Trophoblast cell (in vitro differentiated cells and primary cell): ENCODE measurements at places on chromosomes 6 and 20.

GRCh38 chr20:2320813-2321658, 25.2 kb downstream of the TGM3 start:
- H3K27me3 ChIP-seq = no peaks in the 10 kb centered on the region
- no peaks in the 10 kb centered on the region for H3K36me3 ChIP-seq
- no peak overlapping the region for H3K4me3 ChIP-seq
- H3K27ac ChIP-seq = no peak overlapping the region
- H3K4me1 ChIP-seq = no peaks in the 10 kb centered on the region

DNA sequence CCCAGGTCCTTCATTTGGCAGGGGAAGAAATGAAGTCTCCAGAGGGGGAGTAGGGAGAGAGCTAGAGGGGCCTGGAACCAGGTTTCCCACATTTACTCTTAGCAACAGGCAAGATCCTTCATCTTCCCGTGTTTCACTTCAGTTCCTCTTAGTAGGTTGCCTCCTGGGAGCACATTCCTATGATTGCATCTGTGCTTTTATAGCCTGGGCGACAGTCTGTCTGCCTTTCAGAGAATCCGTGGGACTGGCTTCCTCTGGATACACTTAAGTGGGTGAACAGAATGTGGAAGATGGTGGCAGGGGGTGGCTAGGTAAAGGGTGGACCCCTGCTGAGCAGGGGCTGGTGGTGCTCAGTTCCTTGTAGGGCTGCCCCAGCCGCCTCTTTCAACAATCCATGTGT, 33.4 kb downstream of the STK35 start:
- H3K27me3 ChIP-seq = no peaks in the 10 kb centered on the region
- H3K4me1 ChIP-seq = peaks cover 40% of the 10 kb centered on the region
- peak overlapping the region; percentile 88 for H3K27ac ChIP-seq
- H3K4me3 ChIP-seq = no peak overlapping the region
- H3K36me3 ChIP-seq = no peaks in the 10 kb centered on the region

GRCh38 chr6:143396497-143397226, 53.8 kb downstream of the ADAT2 start:
- no peak overlapping the region for H3K27ac ChIP-seq
- no peaks in the 10 kb centered on the region for H3K27me3 ChIP-seq
- H3K4me3 ChIP-seq = no peak overlapping the region
- peaks cover 16% of the 10 kb centered on the region for H3K4me1 ChIP-seq
- no peaks in the 10 kb centered on the region for H3K36me3 ChIP-seq
- DNase-seq = peak; percentile 51

GRCh38 chr6:57198926-57199636, 23.0 kb downstream of the RAB23 start:
- peaks cover 2% of the 10 kb centered on the region for H3K36me3 ChIP-seq
- H3K4me3 ChIP-seq = no peak overlapping the region
- H3K27ac ChIP-seq = no peak overlapping the region
- no peaks in the 10 kb centered on the region for H3K27me3 ChIP-seq

GRCh38 chr6:151431337-151431736, 20.6 kb downstream of the RMND1 start:
- H3K27me3 ChIP-seq = no peaks in the 10 kb centered on the region
- H3K4me3 ChIP-seq = no peak overlapping the region
- peaks cover 2% of the 10 kb centered on the region for H3K4me1 ChIP-seq
- no peak for DNase-seq
- H3K27ac ChIP-seq = no peak overlapping the region

DNA sequence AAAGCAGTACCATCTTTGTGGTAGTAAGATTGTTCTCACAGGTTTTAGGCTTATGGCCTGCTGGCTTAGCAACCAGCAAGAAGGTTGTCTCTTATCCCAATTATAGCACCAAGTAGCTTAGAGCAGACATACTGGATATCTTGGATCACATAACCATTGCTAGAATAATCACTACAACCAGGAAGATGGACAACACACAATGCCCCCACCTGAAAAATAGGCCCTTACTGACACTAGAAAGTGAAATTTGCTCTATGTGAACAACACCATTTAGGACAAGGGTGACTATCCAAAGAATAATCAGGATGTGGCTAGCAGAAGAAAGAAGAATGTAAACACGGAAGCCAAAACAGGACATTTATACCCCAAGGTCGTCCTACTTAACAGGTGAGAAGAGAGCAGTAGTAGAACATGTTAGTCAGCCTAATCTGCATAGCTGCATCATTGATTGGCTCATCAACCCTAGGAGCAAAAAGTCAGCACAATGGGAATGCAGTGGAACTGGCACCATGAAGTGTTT, 172.7 kb upstream of the MARCKS start:
- H3K4me1 ChIP-seq = no peaks in the 10 kb centered on the region
- no peak overlapping the region for H3K4me3 ChIP-seq
- no peaks in the 10 kb centered on the region for H3K36me3 ChIP-seq
- H3K27ac ChIP-seq = no peak overlapping the region
- DNase-seq = peak; percentile 60

DNA sequence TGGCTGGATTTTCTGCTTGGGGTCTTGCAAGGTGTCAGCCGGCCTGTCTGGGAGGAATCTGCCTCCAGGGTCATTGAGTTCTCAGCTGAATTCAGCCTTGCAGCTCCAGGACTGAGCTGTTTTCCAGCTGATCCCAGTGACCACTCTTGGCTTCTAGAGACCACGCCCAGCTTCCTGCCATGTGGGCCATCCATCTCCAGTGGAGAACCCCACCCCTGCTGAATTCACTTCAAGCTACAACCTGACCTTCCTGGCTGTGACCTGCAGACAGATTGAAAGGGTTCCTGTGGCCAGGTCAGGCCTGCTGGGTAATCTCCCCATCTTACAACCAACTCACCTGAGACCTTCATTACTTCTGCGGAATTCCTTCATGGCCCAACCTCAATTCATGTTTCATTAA, 26.5 kb upstream of the SYNDIG1 start:
- no peaks in the 10 kb centered on the region for H3K27me3 ChIP-seq
- no peak for DNase-seq
- H3K27ac ChIP-seq = no peak overlapping the region
- no peak overlapping the region for H3K4me3 ChIP-seq

- DNase-seq = peak; percentile 85
- no peak overlapping the region for H3K4me3 ChIP-seq
- H3K27ac ChIP-seq = no peak overlapping the region
- no peaks in the 10 kb centered on the region for H3K27me3 ChIP-seq
- no peaks in the 10 kb centered on the region for H3K36me3 ChIP-seq
Observed at GRCh38 chr6:131914967-131915751, 36.0 kb downstream of the CCN2 start.

DNA sequence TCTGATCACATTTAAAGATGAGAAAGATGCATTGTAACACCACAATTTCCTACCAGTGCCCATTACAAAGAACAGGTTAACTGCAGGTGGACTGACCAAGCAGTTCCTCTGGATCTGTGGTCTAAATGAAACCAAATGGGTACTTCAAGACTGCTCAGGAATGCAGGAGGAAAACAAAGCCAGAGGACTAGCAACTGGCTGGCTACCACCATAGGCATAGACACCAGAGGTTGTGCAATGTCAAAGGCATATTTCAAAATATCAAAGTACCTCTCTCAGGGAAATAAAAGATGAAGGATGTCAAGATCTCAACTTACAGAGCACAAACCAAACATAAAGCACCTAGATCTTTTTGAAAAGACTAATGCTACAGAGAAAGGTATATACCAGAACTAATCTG, 65.5 kb downstream of the GMDS start:
- H3K27me3 ChIP-seq = no peaks in the 10 kb centered on the region
- peak; percentile 66 for DNase-seq
- H3K4me3 ChIP-seq = no peak overlapping the region
- no peaks in the 10 kb centered on the region for H3K4me1 ChIP-seq
- H3K27ac ChIP-seq = no peak overlapping the region
- no peaks in the 10 kb centered on the region for H3K36me3 ChIP-seq

DNA sequence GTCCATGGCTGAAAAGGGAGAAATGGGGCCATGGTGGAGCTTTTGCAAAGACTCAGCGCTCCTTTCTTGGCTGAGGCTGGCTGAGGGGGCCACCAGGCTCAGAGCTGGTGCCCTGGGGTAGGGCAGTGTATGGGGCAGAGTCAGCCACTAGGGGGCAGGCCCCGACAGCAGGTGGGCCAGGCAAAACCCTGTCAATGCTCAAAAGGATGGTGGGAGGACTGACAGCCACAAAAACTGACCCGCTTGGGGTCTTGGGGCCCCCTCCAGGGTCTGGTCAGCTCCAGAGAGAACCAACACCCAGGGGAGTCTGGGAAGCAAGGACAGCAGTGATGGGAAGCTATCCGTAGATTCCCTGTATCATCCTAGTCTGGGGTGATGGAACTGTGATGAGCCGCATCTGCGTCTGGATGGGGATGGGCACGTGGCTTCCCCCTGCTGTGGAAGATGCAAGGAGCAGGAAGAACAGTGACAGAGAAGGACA, 306.9 kb downstream of the DHX35 start:
- peak; percentile 43 for DNase-seq
- H3K4me3 ChIP-seq = no peak overlapping the region
- no peaks in the 10 kb centered on the region for H3K27me3 ChIP-seq

DNA sequence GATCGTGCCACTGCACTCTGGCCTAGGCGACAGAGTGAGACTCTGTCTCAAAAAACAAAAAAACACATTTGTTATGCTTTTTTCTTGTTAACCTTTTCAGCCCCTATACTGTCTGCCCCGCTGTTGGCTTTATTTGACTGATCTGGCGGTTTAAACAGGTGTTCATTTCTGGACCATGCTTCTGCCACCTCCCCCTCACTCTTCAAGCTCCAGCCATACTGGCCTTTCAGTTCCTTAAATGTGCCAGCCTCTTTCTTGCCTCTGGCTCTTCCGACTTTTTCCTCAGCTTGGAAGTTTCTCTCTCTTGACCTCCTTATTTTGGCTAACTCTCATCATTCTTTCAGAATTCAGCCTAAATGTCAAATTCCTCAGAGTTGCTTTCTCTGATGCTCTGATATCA, 35.2 kb upstream of the TXLNB start:
- peaks cover 4% of the 10 kb centered on the region for H3K4me1 ChIP-seq
- no peaks in the 10 kb centered on the region for H3K27me3 ChIP-seq
- no peak overlapping the region for H3K4me3 ChIP-seq
- no peak for DNase-seq

DNA sequence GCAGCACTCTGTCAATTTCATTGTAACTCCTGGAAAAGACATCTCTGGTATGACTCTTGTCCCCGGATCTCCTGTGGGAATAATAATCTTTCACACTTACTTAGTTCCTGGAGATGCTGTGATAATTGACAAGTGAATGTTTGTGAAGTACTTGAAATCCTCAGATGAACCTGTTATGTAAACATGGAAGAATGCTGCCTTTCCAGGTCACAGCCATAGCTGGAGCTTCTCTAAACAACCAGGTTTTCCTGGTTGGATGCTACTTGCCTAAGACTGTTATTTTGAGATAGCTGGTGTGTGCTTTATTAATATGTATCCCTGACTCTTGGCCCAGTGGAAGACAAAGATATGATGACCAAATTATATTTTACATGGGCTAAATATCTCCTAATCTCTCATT, 228.6 kb downstream of the KCNQ5 start:
- H3K4me3 ChIP-seq = no peak overlapping the region
- DNase-seq = peak; percentile 56
- no peak overlapping the region for H3K27ac ChIP-seq
- H3K27me3 ChIP-seq = no peaks in the 10 kb centered on the region
- H3K4me1 ChIP-seq = no peaks in the 10 kb centered on the region

DNA sequence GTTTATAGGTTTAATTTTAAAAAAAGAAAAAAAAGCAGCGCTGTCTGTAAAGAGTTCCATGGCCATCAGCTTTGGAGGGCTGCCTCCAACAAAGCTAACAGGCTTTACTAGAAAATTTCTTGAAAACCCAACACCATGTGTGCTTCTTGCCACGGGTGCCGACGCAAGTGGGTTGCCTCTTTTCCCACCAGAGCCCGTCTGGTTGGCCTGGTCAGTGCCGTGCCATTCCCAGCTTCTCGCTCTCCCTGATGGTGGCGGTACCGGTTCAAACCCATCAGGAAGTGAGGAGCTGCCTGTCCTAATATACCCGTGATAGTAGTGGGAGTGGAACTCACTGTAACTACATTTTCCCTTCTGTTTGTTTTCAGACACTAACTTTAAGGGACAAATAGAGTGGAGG, 73.7 kb downstream of the CDH4 start:
- no peaks in the 10 kb centered on the region for H3K27me3 ChIP-seq
- no peak for DNase-seq
- no peak overlapping the region for H3K4me3 ChIP-seq
- no peaks in the 10 kb centered on the region for H3K36me3 ChIP-seq

DNA sequence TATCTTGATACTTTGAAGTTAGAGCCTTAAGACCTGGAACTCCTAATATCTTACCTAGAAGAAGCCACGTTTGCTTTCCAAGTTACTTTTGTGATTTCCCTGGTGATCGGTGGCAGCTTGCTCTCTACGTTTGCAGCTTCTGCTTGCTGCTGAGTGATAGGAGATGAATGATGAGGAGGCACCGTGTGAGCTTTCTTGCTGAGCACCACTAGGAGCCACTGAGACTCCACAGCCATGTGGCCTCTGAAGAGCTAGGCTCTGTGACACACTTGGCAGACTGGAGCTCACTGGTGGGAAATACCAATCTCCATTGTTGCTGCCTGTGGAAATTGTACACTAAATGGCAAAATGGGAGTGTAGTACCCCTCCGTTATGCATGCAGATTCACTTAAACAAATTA, 161.8 kb downstream of the IBTK start:
- no peaks in the 10 kb centered on the region for H3K4me1 ChIP-seq
- no peaks in the 10 kb centered on the region for H3K27me3 ChIP-seq
- H3K27ac ChIP-seq = no peak overlapping the region
- no peak overlapping the region for H3K4me3 ChIP-seq
- DNase-seq = no peak

DNA sequence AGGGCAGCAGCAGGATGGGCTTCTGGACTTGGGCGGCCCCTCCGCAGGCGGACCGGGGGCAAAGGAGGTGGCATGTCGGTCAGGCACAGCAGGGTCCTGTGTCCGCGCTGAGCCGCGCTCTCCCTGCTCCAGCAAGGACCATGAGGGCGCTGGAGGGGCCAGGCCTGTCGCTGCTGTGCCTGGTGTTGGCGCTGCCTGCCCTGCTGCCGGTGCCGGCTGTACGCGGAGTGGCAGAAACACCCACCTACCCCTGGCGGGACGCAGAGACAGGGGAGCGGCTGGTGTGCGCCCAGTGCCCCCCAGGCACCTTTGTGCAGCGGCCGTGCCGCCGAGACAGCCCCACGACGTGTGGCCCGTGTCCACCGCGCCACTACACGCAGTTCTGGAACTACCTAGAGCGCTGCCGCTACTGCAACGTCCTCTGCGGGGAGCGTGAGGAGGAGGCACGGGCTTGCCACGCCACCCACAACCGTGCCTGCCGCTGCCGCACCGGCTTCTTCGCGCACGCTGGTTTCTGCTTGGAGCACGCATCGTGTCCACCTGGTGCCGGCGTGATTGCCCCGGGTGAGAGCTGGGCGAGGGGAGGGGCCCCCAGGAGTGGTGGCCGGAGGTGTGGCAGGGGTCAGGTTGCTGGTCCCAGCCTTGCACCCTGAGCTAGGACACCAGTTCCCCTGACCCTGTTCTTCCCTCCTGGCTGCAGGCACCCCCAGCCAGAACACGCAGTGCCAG, at the start of gene TNFRSF6B:
TNFRSF6B (plus strand) TSS at position 25 of the 729 bp plus-strand sequence; CDS start at position 141, 116 bp downstream.
- H3K36me3 ChIP-seq = peaks cover 6% of the 10 kb centered on the region
- no peak within 1 kb of the TSS for H3K27ac ChIP-seq
- DNase-seq = no peak
- H3K4me1 ChIP-seq = peaks cover 6% of the 10 kb centered on the region

- no peak overlapping the region for H3K27ac ChIP-seq
- DNase-seq = peak; percentile 76
- H3K36me3 ChIP-seq = no peaks in the 10 kb centered on the region
- peaks cover 7% of the 10 kb centered on the region for H3K4me1 ChIP-seq
Observed at GRCh38 chr20:22821796-22822195, 213.3 kb upstream of the SSTR4 start.

GRCh38 chr6:170434117-170434820, 118.8 kb downstream of the PSMB1 start:
- H3K36me3 ChIP-seq = no peaks in the 10 kb centered on the region
- no peak overlapping the region for H3K27ac ChIP-seq
- H3K4me1 ChIP-seq = peaks cover 4% of the 10 kb centered on the region
- no peak overlapping the region for H3K4me3 ChIP-seq
- no peaks in the 10 kb centered on the region for H3K27me3 ChIP-seq
